ENCODE measurements at places on chromosomes 5 and 9.
A peak's percentile ranks its signal among the peaks of the same experiment; 100 is the strongest.

- peaks cover 3% of the 10 kb centered on the region for H3K4me1 ChIP-seq
- H3K36me3 ChIP-seq, result no peaks in the 10 kb centered on the region
- peak overlapping the region; percentile 77 for H3K27ac ChIP-seq
- H3K4me3 ChIP-seq, result no peak overlapping the region
- DNase-seq, result peak; percentile 47
These were observed 12.0 kb downstream of the PDGFRB start for GRCh38 chr5:150143350-150144245.

GRCh38 chr5:172364773-172365172 lies 81.2 kb upstream of the UBTD2 start:
- no peaks in the 10 kb centered on the region for H3K4me1 ChIP-seq
- H3K27ac ChIP-seq, result no peak overlapping the region
- H3K27me3 ChIP-seq, result no peaks in the 10 kb centered on the region
- H3K4me3 ChIP-seq, result no peak overlapping the region

DNA sequence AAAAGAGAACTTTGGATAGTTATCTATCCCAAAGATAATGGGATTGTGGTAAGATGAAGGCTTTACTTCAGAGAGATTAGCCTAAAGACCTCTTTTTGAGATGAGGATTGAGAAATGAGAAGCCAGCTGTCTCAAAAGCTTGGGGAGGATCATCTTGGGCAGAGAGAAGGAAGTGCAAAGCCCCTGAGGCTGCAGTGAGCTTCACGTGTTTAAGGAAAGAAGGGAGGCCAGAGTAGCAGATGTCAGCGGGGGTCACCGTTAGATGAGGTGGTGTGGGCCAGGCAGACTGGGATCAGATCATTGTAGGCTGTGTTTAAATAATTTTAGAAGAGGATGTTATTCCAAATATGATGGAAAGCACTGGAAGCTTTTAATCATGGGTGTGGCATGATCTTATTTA lies 270.1 kb downstream of the ARHGEF28 start:
- H3K27ac ChIP-seq, result no peak overlapping the region
- peaks cover 7% of the 10 kb centered on the region for H3K36me3 ChIP-seq
- no peaks in the 10 kb centered on the region for H3K27me3 ChIP-seq
- no peaks in the 10 kb centered on the region for H3K4me1 ChIP-seq
- no peak overlapping the region for H3K4me3 ChIP-seq

DNA sequence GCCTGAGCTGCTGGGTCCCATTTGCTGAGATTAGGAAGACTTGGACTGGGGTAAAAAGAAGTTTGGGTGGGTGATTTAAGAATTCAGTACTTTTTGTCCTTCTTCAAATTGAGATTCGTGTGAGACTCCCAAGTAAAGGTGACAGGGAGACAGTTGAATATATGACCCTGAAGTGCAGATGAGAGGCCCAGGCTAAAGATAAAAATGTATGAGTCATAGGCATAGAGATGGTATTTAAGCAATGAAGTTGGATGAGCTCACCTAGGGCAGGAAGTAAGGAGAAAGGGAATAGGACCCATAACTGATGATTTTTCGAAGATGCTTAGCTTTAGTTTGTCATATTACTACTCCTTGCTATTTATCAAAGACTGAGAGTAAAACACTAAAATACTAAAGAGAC lies 255.9 kb upstream of the ADRA1B start:
- no peaks in the 10 kb centered on the region for H3K36me3 ChIP-seq
- no peak for DNase-seq
- H3K27me3 ChIP-seq, result no peaks in the 10 kb centered on the region
- no peak overlapping the region for H3K27ac ChIP-seq
- no peak overlapping the region for H3K4me3 ChIP-seq

GRCh38 chr5:167623354-167623753 lies 668.1 kb upstream of the WWC1 start:
- H3K36me3 ChIP-seq, result no peaks in the 10 kb centered on the region
- H3K27ac ChIP-seq, result no peak overlapping the region
- H3K4me3 ChIP-seq, result no peak overlapping the region
- H3K27me3 ChIP-seq, result no peaks in the 10 kb centered on the region

DNA sequence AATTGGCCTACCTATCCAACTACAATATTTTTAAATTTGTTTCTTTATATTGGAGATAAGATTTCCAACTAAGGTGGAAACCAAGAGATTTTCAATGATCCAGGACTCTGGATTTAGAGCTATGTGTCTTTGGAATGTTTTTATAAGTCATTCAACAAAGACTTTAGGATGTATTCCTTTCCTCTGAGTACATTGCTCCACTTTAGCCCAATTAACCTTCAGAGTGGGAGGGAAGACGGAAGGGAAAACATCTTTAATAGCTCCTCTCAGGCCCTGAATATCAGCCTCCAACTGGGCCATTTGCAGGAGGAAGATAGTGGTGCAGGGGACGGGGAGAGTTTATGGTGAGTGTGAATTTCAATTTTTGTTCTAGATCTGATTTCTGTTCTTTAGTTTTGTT lies 239.2 kb downstream of the PIK3R1 start:
- H3K4me3 ChIP-seq, result no peak overlapping the region
- DNase-seq, result no peak
- H3K27ac ChIP-seq, result no peak overlapping the region
- no peaks in the 10 kb centered on the region for H3K27me3 ChIP-seq
- no peaks in the 10 kb centered on the region for H3K36me3 ChIP-seq

DNA sequence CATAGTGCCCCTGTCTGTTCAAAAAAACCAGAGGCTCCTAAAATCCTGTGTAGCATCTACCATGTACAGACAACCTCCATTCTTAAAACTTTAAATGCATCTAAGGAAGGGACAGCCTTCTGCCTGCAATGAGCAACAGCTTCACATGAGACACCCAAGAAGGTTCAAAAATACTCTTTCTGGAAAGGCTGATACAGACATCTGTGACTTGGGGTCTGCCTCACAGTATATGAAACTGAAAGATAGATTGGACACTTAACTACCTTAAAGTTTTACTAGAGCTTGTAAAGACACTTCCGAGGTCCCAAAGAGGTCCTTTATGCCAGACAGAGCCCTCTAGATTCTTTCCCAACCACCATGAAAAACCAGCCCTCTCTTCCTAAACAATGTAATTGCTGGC lies 28.2 kb upstream of the CATSPER3 start:
- H3K27ac ChIP-seq, result no peak overlapping the region
- no peak overlapping the region for H3K4me3 ChIP-seq
- no peaks in the 10 kb centered on the region for H3K4me1 ChIP-seq
- no peak for DNase-seq

DNA sequence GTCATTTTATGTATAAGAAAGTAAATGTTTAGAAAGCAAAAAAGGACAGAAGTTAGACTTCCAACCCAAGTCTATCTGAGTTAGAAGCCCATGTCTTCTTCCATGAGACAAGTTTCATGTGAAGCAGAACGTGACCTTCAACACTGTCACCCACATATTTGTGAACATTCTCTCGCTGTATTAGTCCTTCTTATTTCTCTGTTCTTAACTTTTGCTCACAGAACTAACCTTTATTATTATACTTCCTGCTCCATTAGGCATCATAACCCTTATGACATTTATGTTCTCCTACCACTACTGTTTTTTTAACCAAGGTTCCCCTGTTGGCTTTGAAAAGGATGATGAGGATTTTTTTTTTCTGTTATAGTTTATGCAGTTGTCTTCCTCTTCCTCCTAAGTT lies 238.8 kb downstream of the ZNF608 start:
- H3K27ac ChIP-seq, result no peak overlapping the region
- H3K4me1 ChIP-seq, result no peaks in the 10 kb centered on the region
- no peaks in the 10 kb centered on the region for H3K36me3 ChIP-seq
- DNase-seq, result no peak
- H3K27me3 ChIP-seq, result no peaks in the 10 kb centered on the region

GRCh38 chr5:137858223-137858916 lies 9.3 kb upstream of the MYOT start:
- no peak for DNase-seq
- H3K27me3 ChIP-seq, result no peaks in the 10 kb centered on the region
- no peaks in the 10 kb centered on the region for H3K36me3 ChIP-seq
- H3K4me3 ChIP-seq, result no peak overlapping the region
- no peaks in the 10 kb centered on the region for H3K4me1 ChIP-seq
- H3K27ac ChIP-seq, result no peak overlapping the region

GRCh38 chr5:130289132-130290088 lies 385.1 kb downstream of the CHSY3 start:
- no peak for DNase-seq
- no peaks in the 10 kb centered on the region for H3K4me1 ChIP-seq
- no peak overlapping the region for H3K4me3 ChIP-seq
- H3K36me3 ChIP-seq, result no peaks in the 10 kb centered on the region
- H3K27me3 ChIP-seq, result no peaks in the 10 kb centered on the region

DNA sequence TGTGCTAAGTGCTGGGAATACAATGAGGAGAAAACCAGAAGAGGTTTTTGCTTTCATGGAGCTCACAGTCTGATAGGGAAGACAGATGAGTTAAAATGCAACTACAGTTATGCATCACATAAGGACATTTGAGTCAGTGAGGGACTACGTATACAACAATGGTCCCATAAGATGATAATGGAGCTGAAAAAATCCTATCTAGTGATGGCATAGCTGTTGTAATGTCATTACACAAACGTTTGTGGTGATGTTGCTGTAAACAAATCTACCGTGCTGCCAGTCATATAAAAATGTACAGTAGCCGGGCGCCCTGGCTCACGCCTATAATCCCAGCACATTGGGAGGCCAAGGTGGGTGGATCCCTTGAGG lies 110.1 kb upstream of the RAD23B start:
- H3K4me3 ChIP-seq, result no peak overlapping the region
- H3K4me1 ChIP-seq, result peaks cover 13% of the 10 kb centered on the region
- DNase-seq, result no peak
- no peak overlapping the region for H3K27ac ChIP-seq
- no peaks in the 10 kb centered on the region for H3K36me3 ChIP-seq
- H3K27me3 ChIP-seq, result no peaks in the 10 kb centered on the region

DNA sequence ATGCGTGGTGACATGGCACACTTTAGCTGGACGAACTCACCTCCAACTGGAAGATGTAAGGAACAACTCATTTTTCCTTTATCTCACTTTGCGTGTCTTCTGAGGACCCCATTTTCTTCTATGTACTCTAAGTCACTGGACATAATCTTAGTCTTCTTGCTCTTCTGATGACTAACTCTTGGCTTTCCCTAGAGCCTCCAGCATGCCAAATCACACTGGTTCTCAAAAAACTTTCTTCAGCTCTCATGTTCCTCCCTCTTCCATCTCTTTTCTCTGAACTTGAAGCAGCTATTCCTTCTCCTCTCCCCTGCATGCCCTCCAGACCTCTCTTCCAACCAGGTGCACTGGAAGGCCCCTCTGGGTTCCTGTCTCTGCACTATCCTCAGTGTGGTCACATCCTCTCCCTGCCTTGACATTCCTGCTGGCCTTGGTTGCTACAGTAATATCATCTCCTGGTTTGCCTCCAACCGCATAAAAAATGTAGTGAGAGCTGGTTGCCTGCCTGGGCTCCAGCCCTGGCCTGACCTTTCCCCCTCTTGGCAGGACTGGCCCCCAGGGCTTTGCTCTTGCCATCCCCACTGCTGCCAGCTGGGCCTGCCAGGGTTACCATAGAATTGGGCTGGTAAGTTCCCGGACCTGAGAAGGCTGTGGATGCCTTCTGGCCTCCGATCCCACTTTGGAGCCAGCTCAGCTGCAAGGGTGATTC lies 44.8 kb upstream of the BNC2 start:
- no peak for DNase-seq
- no peaks in the 10 kb centered on the region for H3K36me3 ChIP-seq
- H3K4me1 ChIP-seq, result no peaks in the 10 kb centered on the region
- no peaks in the 10 kb centered on the region for H3K27me3 ChIP-seq
- H3K4me3 ChIP-seq, result no peak overlapping the region

GRCh38 chr9:107175041-107175440 lies 108.0 kb upstream of the RAD23B start:
- no peak overlapping the region for H3K4me3 ChIP-seq
- peak; percentile 60 for DNase-seq
- no peak overlapping the region for H3K27ac ChIP-seq
- H3K4me1 ChIP-seq, result peaks cover 13% of the 10 kb centered on the region

DNA sequence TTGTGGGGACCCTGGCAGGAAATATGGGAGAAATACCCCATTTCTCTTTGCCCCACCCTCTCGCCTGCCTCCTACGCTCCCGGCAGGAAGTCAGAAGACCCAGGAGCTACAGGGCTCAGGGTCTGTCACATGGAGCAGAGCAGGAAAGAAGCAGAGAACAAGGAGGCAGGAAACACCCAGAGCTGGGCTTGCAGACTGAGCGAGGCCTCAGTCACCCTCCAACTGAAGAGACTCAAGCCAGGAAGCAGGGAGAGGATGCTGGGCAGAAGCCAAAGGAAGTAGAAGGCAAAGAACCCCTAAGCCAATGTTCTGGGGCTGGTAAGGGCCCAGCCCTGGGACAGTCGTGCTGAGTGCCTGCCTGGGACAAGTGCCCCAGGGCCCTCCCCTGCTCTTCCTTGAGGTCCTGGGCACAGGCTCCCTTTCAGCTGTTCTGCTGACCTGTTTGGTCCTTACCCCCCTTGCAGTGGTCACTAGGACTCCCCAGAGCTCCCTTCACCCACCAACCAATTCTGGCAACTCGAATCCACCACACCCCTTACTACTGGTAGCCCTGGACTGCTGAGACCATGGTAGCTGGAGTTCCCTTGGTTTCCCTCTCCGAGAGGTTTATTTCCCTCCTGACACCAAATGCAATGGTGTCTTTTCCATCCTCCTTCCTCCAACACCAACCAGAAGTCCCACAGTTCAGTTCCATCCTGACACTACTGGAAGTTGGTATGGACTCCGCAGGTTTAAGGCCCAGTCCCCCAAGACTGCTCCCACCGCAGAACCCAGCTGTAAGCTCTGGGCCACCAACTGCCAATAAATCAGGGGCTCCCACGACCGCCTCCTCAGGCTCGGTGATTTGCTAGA lies 157.5 kb downstream of the COL23A1 start:
- no peak overlapping the region for H3K27ac ChIP-seq
- no peak overlapping the region for H3K4me3 ChIP-seq
- H3K4me1 ChIP-seq, result no peaks in the 10 kb centered on the region
- no peaks in the 10 kb centered on the region for H3K36me3 ChIP-seq
- no peaks in the 10 kb centered on the region for H3K27me3 ChIP-seq
- peak; percentile 47 for DNase-seq

GRCh38 chr9:136671646-136672430 lies 9.1 kb downstream of the EGFL7 start:
- H3K36me3 ChIP-seq, result no peaks in the 10 kb centered on the region
- DNase-seq, result no peak
- H3K27me3 ChIP-seq, result no peaks in the 10 kb centered on the region
- H3K27ac ChIP-seq, result no peak overlapping the region
- H3K4me3 ChIP-seq, result no peak overlapping the region

GRCh38 chr9:113558632-113559502 lies 95.3 kb downstream of the RGS3 start:
- DNase-seq, result peak; percentile 89
- no peaks in the 10 kb centered on the region for H3K27me3 ChIP-seq
- H3K27ac ChIP-seq, result peak overlapping the region; percentile 28
- H3K4me3 ChIP-seq, result no peak overlapping the region
- H3K36me3 ChIP-seq, result no peaks in the 10 kb centered on the region

GRCh38 chr5:90022711-90023053 lies 386.9 kb downstream of the CETN3 start:
- H3K4me3 ChIP-seq, result no peak overlapping the region
- H3K36me3 ChIP-seq, result no peaks in the 10 kb centered on the region
- DNase-seq, result no peak
- H3K27me3 ChIP-seq, result no peaks in the 10 kb centered on the region
- no peaks in the 10 kb centered on the region for H3K4me1 ChIP-seq

GRCh38 chr9:87071473-87071872 lies 124.2 kb upstream of the GAS1 start:
- no peaks in the 10 kb centered on the region for H3K36me3 ChIP-seq
- no peak overlapping the region for H3K4me3 ChIP-seq
- H3K4me1 ChIP-seq, result no peaks in the 10 kb centered on the region
- no peak for DNase-seq
- no peak overlapping the region for H3K27ac ChIP-seq

- H3K27ac ChIP-seq, result no peak overlapping the region
- H3K4me3 ChIP-seq, result no peak overlapping the region
- H3K36me3 ChIP-seq, result no peaks in the 10 kb centered on the region
- DNase-seq, result no peak
These were observed 10.6 kb upstream of the MEGF9 start for GRCh38 chr9:120724757-120725400.

All from right lobe of liver (tissue), 6 donors.